Gastrocnemius medialis (tissue), 4 donors: ENCODE measurements at places on chromosomes 7 and 10.
A peak's percentile ranks its signal among the peaks of the same experiment; 100 is the strongest.

DNA sequence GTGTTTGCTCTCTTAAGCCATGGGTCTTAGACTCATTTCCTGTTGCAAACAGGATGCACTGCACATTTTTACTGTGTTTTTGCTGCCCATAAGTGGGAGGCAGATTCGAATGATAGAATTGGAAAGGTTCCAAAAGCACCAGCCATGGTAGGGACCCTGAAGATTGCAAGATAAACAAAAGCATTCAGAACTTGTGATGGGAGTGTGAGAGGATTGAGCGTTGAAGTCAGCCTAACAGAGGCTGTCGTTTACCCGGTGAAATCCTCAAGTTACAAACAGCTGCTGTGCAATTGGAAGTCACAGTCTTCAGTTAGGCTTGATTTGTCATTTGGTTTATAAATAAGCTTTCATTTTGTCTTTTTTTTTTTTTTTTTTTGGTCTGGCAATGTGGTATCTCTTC is 192.7 kb upstream of the MKI67 start:
- H3K4me1 ChIP-seq: no peaks in the 10 kb centered on the region
- no peak overlapping the region for H3K4me3 ChIP-seq
- H3K27me3 ChIP-seq: no peaks in the 10 kb centered on the region
- no peaks in the 10 kb centered on the region for H3K36me3 ChIP-seq
- H3K27ac ChIP-seq: no peak overlapping the region
- DNase-seq: no peak

DNA sequence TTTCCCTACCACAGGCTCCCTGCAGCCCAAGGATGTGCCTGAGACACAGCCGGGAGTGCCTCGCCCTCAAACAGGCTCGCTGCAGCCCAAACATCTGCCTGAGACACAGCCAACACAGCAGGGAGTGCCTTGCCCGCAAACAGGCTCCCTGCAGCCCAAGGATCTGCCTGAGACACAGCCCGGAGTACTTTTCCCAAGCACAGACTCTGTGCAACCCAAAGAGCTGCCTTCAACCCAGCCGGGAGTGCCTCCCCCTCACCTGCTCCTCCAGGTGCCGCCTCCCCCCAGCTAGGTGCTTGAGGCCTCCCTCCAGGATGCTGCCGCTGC is 42.9 kb downstream of the ANTXRL start:
- no peaks in the 10 kb centered on the region for H3K36me3 ChIP-seq
- H3K27me3 ChIP-seq: no peaks in the 10 kb centered on the region
- H3K27ac ChIP-seq: no peak overlapping the region
- H3K4me1 ChIP-seq: no peaks in the 10 kb centered on the region

DNA sequence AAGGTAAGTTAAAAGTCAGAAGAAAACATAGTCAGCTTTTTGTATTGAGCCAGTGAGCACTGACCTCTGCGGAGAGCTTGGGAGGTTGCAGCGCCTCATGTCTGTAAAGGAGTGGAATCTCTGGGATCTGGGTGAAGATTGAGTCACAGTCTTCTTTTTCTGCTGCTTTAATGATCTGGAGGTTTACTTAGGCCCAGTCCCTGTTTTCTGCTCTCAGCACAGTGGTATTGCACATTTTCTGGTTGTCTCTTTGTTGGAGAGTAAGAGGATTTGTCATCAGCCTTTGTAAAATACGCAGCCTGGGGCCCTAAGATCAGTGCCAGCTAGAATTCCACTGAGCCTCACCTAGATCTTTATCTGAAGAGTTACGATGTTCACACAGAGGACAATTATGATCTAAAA is 58.3 kb upstream of the GJD4 start:
- no peak overlapping the region for H3K4me3 ChIP-seq
- no peaks in the 10 kb centered on the region for H3K27me3 ChIP-seq
- no peak overlapping the region for H3K27ac ChIP-seq
- no peak for DNase-seq

DNA sequence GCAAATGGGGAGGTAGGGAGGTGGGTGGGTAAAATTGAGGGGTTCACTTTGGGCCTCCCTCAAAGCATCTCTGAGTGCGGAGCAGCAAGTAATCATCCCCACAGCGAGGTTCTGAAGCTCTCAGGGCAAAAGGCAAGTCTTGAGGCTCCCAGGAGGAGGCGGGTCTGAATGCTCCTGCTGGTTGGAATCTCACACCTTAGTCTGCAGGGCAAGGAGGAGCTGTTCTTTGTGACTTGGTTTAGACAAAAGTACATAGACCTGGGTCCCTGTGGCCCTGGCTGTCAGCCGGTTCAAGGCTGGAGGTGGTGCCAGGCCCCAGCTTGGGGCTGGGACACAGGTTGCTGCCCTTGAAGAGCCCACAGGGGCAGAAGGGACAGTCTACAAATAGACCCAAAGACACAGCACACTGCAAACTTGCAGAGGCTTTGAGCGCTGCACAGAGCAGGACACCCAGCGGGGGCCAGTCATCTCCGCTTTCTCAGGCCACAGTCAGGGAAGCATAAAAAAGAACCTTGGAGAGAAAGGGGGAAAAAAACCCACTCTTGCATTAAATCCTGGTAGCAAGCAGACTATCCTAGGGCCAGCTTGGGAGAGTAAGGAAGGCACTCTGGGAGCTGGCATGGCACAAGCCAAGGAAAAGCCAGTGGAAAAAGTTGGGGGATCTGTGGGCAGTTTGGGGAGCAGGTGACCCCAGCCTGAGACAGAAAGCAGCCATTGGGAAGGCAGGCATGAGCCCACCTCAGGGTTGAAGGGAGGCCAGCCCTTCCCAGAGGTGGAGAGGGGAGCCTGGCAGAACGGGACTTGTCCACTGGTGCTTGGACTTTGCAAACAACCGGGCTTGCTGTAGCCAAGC is 926 bp upstream of the C10orf71 start:
- DNase-seq: peak; percentile 61
- peaks cover 80% of the 10 kb centered on the region for H3K4me1 ChIP-seq
- H3K27me3 ChIP-seq: no peaks in the 10 kb centered on the region
- H3K4me3 ChIP-seq: peak overlapping the region; percentile 23

- peak; percentile 85 for DNase-seq
- no peak overlapping the region for H3K4me3 ChIP-seq
- peak overlapping the region; percentile 89 for H3K27ac ChIP-seq
- H3K4me1 ChIP-seq: peaks cover 45% of the 10 kb centered on the region
- H3K27me3 ChIP-seq: no peaks in the 10 kb centered on the region
- H3K36me3 ChIP-seq: no peaks in the 10 kb centered on the region
Measured at GRCh38 chr7:16668049-16668858, 22.3 kb downstream of the BZW2 start.

- no peak for DNase-seq
- no peaks in the 10 kb centered on the region for H3K36me3 ChIP-seq
- no peak overlapping the region for H3K27ac ChIP-seq
- H3K4me1 ChIP-seq: no peaks in the 10 kb centered on the region
Measured at GRCh38 chr10:25604591-25604990, 329.4 kb upstream of the MYO3A start.

GRCh38 chr7:130345725-130346124 is 1.1 kb downstream of the CPA5 start:
- H3K27ac ChIP-seq: no peak overlapping the region
- H3K36me3 ChIP-seq: no peaks in the 10 kb centered on the region
- H3K4me3 ChIP-seq: no peak overlapping the region
- H3K4me1 ChIP-seq: no peaks in the 10 kb centered on the region
- no peak for DNase-seq

DNA sequence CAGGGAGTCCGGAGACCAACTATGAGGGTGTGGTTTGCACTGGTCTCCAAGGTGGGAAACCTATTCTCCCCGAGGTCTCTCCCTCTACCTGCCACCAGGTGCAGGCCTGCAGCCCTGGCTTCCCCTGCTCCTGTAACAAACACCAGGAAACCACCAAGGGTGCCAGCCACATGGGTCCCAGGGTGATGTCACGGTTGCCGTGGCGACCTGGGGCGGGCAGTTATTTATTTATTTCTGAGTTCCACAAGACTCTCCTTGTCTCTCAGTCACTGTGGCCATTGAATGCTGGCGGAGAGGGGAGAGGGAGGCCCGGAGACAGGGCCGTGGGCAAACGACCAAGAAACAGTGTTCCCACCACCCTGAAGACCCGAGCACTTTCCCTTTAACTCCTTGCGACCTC is 27.0 kb downstream of the MMD2 start:
- no peaks in the 10 kb centered on the region for H3K36me3 ChIP-seq
- DNase-seq: no peak
- H3K4me1 ChIP-seq: no peaks in the 10 kb centered on the region
- H3K27me3 ChIP-seq: peaks cover 7% of the 10 kb centered on the region
- H3K4me3 ChIP-seq: no peak overlapping the region
- H3K27ac ChIP-seq: no peak overlapping the region

- DNase-seq: no peak
- no peak overlapping the region for H3K27ac ChIP-seq
- peaks cover 56% of the 10 kb centered on the region for H3K36me3 ChIP-seq
- no peaks in the 10 kb centered on the region for H3K27me3 ChIP-seq
Measured at GRCh38 chr7:138584696-138585095, 116.5 kb downstream of the SVOPL start.

GRCh38 chr7:103989785-103990767 is 618 bp upstream of the RELN start:
- H3K4me1 ChIP-seq: peaks cover 18% of the 10 kb centered on the region
- no peak for DNase-seq
- no peaks in the 10 kb centered on the region for H3K36me3 ChIP-seq
- peak overlapping the region; percentile 4 for H3K27ac ChIP-seq

DNA sequence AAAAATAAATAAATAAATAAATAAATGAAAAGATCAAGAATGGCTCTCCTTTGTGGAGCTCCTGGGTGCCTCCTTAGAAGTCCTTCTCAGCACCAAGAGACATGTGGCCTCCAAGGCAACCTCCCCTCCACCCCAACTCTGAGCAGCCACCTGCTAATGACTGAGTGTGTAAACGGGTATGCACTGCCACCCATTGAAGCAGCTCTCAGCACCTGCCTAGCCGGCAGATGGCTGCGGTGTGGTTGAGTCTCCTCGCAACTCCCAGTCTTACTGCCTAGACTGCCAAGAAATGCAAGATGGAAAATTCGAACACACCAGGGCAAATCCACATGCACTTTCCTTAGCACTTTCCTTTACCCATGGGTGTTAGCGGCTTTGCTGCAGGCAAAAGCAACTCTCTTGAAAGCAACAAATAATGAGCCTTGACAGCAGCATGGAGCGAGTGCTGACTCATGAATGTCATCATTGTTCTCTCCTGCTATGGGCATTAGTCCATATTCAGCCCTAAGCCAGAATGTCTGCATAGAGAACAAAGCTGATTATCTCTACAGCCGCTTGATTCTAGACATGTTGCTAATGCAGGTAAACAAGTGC is 913.9 kb upstream of the AUTS2 start:
- H3K27me3 ChIP-seq: no peaks in the 10 kb centered on the region
- no peak for DNase-seq
- no peaks in the 10 kb centered on the region for H3K4me1 ChIP-seq
- H3K4me3 ChIP-seq: no peak overlapping the region

GRCh38 chr10:8144496-8144895 is 90.0 kb downstream of the GATA3 start:
- no peaks in the 10 kb centered on the region for H3K27me3 ChIP-seq
- H3K4me1 ChIP-seq: no peaks in the 10 kb centered on the region
- H3K4me3 ChIP-seq: no peak overlapping the region
- H3K36me3 ChIP-seq: no peaks in the 10 kb centered on the region

DNA sequence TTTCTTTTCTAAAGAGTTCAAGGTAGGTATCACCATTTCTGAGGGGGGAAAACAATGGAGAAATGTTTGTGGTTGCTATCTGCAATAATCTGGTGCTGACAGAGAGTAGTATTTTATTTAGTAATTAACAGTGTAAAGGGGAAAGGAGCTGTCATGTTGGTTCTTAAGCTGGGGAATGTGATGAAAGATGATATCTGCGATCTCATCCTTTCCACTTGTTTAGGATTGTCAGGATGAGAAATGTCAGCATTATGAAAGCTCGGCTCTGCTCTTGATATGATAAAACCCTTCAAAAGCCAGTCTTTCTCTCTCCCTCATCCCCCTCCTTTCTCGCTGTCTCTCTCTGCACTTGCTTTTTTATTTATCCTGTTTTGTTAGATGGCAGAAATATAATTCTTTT is 106.1 kb downstream of the POU6F2 start:
- H3K27ac ChIP-seq: no peak overlapping the region
- no peak overlapping the region for H3K4me3 ChIP-seq
- no peaks in the 10 kb centered on the region for H3K36me3 ChIP-seq
- H3K27me3 ChIP-seq: no peaks in the 10 kb centered on the region

- H3K4me1 ChIP-seq: no peaks in the 10 kb centered on the region
- no peaks in the 10 kb centered on the region for H3K36me3 ChIP-seq
- H3K4me3 ChIP-seq: no peak overlapping the region
- no peak overlapping the region for H3K27ac ChIP-seq
- no peaks in the 10 kb centered on the region for H3K27me3 ChIP-seq
Measured at GRCh38 chr7:82507365-82507975, 63.9 kb upstream of the CACNA2D1 start.

GRCh38 chr7:78080241-78080640 is 281.7 kb downstream of the PHTF2 start:
- H3K4me3 ChIP-seq: no peak overlapping the region
- DNase-seq: no peak
- no peaks in the 10 kb centered on the region for H3K27me3 ChIP-seq
- H3K36me3 ChIP-seq: no peaks in the 10 kb centered on the region
- H3K27ac ChIP-seq: no peak overlapping the region

DNA sequence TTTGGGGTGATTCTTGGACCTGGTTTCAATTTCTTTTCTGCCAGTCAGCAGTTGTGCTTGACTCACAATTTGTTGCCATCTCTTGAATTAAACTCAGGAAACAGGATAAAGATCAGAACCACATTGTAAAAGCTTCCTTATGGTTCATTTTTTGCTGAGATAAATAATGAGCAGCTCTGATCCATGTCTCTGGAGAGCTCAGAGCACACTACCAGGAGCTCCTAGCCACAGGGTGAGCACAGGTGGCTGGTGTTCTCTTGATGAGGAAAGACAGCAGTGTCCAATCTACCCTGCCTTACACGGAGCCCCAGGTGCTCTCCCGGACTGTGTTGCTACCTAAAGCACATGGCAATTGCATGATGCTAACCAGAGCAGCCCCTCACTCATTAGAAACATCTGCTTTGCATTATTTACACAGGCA is 17.2 kb upstream of the FAM170B start:
- H3K27me3 ChIP-seq: no peaks in the 10 kb centered on the region
- no peaks in the 10 kb centered on the region for H3K36me3 ChIP-seq
- DNase-seq: no peak
- no peaks in the 10 kb centered on the region for H3K4me1 ChIP-seq
- H3K27ac ChIP-seq: no peak overlapping the region

GRCh38 chr10:102596506-102596971 is 47.7 kb upstream of the TRIM8 start:
- H3K4me1 ChIP-seq: peaks cover 56% of the 10 kb centered on the region
- no peak overlapping the region for H3K4me3 ChIP-seq
- H3K36me3 ChIP-seq: peaks cover 10% of the 10 kb centered on the region

- DNase-seq: no peak
- H3K4me1 ChIP-seq: peaks cover 4% of the 10 kb centered on the region
- no peaks in the 10 kb centered on the region for H3K36me3 ChIP-seq
- H3K4me3 ChIP-seq: no peak overlapping the region
- H3K27ac ChIP-seq: no peak overlapping the region
Measured at GRCh38 chr10:16182144-16182543, 254.7 kb upstream of the PTER start.

GRCh38 chr10:43134126-43134905 is 3.9 kb upstream of the CSGALNACT2 start:
- no peaks in the 10 kb centered on the region for H3K27me3 ChIP-seq
- no peaks in the 10 kb centered on the region for H3K36me3 ChIP-seq
- H3K4me3 ChIP-seq: no peak overlapping the region
- DNase-seq: no peak
